Hematopoietic multipotent progenitor cell treated with erythropoietin and hydrocortisone succinate and interleukin-3 and kit ligand, for 8 days (in vitro differentiated cells): ENCODE measurements at places on chromosomes 3 and 15.

- DNase-seq, result no peak
Measured at GRCh38 chr3:152256851-152257562, 11.7 kb upstream of the MBNL1 start.

DNA sequence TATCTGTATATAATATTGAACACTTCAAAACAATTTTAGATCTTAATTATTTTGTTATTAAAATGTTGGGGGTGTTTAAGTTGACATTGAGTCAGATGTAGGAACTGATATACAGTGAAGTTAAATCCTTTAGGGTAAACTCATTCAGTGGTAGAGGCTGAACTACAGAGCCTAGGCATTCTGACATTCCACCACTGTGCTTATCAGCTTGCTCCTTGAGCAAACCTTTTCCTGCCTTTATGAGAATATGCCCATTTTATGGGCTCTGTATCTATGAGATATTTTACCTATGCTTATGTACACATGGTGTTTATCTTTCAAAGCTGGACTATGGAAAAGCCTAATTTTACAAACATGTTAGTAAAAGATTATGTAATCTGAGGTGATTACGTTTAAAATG lies 407.5 kb downstream of the ZBTB20 start:
- DNase-seq, result no peak

DNA sequence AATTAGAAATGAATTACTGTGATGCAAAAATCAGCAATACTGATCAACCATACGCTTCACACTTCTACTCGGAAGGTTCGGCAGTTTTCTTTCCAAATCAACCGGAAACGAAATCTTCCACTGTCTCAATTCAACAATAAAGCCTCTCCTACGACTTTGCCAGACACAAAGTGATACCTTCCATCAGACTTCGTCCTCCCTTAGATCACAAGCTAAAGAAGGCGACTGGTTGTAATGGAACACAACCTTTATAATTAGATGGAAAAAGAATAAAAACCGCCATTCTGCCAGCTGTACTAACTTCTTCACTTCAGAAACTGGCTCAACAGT lies 618 bp downstream of the PARL start:
- no peak for DNase-seq

DNA sequence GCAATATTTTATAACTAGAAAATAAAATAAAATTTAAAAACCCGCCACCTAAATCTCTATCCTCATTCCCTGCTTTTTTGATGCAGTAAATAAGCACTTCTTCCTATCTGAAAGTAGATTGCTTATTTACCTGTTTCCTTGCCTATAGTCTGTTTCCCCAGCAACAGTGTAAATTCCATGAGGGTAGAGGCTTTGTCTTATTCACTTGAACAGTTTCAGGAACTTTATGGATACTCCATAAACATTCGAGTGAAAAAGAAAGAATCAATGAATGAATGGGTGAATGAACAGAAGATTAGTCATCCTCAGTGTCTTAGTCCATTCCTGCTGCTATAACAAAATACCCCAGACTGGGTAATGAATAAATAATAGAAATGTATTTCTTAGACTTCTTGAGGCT lies 41.7 kb downstream of the SHC4 start:
- DNase-seq, result no peak

DNA sequence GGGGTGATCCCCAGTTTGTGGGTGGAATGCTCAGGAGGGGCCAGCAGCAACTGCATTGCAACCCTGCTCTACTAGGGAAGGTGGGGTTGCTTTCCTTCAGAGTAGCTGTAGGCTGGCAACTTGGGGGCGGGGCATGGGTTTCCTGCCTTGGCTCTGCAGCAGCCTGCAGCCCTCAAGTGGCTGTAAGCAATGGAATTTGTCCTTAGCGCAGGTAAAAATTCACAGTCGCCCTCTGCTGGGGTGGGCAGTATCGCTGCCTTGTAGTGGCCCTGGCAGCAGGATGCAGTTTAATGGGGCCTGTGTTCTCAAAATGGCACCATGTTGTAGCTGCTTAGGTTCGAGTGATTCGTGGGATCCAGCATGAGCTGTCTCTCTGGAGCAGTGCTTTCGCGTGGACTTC lies 29.8 kb downstream of the STT3B start:
- peak; percentile 36 for DNase-seq

- no peak for DNase-seq
Measured at GRCh38 chr15:54815556-54815955, 381.2 kb downstream of the RSL24D1 start.

- no peak for DNase-seq
Measured at GRCh38 chr15:76078285-76078877, 18.6 kb downstream of the TMEM266 start.
